ENCODE measurements at places on chromosomes 5 and 9. TPM values are rescaled to one million over a fixed set of nuclear protein-coding genes. Genes with fewer than 3 reads are reported as not detected.
A peak's percentile ranks its signal among the peaks of the same experiment; 100 is the strongest.

GRCh38 chr9:121820286-121821005 lies 169.0 kb downstream of the DAB2IP start:
- no peak for DNase-seq

DNA sequence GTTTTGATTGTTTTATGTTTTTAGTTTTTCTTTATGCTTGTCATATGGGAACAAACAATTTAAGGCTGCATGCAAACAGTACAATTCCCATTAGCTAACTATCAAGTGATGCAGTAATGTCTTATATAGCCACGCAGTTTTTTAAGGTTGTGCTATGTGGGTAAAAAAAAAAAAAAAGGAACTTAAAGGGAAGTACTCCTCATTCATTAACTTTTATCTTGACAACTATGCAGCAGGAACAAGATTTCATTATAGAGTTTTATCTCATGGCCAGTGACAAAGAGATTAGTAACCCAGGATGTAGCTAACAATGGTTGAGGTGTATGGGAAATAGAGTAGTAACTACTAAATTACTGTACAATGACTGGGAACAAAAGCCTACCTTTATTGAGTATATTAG lies 1008.2 kb upstream of the CDH9 start:
- no peak for DNase-seq

Gene SMIM33
- not detected for total RNA-seq

- DNase-seq: no peak
These were observed 30.9 kb downstream of the GRAMD2B start for GRCh38 chr5:126454081-126454480.

Gene CA9
- 0.73 TPM for total RNA-seq

DNA sequence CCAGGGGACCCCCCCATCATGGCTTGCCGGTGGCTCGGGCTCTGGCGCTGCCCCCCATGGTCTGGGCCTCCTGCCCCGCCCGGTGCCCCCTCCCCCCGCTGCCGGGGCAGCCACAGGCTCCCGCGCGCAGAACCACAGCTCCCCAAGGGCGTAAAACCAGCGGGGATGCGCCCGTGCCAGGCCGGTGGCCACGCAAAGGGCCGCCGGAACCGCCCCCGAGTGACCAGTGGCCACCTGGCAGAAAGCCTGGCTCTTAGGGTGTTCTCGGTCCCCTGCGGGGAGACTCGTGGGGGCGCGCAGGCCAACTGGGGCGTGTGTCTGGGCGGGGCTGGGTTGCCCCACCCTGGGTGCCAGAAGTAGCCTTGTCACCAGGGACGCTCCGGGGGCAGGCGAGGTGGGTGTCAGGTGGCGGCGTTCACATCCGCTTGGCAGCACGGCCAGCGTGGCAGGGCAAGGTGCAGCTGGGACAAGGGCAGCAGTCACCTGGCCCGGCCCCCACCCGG lies 515 bp upstream of the AGPAT2 start:
- peak; percentile 71 for DNase-seq

GRCh38 chr5:83846624-83847350 lies 126.1 kb upstream of the HAPLN1 start:
- no peak for DNase-seq

- DNase-seq: no peak
These were observed 10.0 kb upstream of the SLC34A1 start for GRCh38 chr5:177374211-177374610.

Gene SLC25A2
- not detected for total RNA-seq

DNA sequence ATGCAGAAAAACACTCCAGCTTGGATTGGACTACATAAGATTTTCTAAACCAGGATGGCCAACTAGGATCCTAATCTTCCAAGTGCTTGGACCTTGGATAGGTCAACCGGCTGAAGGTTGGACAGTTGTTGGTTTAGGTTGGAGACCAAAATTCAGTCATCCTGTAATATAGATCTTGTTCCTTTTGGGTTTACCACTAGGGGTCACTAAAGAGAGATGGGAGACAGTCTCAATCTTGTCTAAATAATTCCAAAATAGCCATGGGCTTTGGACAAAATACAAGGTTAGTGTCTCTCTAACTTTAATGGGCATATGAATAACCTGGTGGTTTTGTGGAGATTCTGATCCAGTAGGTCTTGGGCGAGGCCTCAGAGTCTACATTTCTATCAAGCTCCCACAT lies 148.7 kb upstream of the ERCC6L2 start:
- DNase-seq: peak; percentile 15

DNA sequence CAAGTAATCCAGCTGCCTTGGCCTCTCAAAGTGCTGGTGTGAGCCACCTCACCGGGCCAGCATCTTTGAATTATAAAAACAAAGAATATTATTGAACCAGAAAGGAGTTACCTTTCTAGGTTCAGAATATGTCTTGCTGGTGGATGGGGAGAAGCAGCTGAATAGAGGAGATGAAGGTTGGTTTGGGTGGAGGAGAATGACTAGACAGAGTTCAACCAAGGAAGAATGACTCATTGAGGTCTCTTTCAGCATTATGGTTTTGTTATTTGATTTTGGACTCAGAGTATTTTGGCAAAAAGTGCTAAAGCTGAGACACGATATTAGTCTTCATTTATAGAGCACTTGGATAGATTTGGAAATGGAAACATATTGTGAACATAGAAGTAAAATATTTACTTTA lies 75.2 kb upstream of the MPDZ start:
- DNase-seq: no peak

Gene C6
- 0.51 TPM for total RNA-seq

DNA sequence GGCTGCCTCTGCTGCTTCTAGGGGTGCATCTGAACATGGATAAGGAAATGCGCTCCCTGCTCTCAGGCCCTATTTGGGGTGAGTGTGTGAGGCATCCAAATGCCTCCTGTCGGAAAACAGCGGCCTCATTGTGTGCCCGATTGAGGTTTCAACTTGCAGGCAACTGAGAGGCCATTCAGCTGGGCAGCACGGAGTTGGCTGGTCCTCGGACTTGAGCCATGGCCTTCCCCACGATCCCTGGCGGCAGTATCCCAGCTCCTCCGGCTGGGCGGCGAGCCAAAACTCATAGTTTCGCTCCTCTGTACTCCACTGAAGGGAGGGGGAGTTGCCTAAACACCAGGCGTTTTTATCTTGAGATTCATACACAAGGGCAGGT lies 597.3 kb upstream of the SGCD start:
- no peak for DNase-seq

Gene OR1Q1
- total RNA-seq: not detected

Gene NEUROG1
- not detected for total RNA-seq

Gene ADAMTS13
- not detected for total RNA-seq

GRCh38 chr9:132099741-132100407 lies 20.2 kb upstream of the MED27 start:
- no peak for DNase-seq

DNA sequence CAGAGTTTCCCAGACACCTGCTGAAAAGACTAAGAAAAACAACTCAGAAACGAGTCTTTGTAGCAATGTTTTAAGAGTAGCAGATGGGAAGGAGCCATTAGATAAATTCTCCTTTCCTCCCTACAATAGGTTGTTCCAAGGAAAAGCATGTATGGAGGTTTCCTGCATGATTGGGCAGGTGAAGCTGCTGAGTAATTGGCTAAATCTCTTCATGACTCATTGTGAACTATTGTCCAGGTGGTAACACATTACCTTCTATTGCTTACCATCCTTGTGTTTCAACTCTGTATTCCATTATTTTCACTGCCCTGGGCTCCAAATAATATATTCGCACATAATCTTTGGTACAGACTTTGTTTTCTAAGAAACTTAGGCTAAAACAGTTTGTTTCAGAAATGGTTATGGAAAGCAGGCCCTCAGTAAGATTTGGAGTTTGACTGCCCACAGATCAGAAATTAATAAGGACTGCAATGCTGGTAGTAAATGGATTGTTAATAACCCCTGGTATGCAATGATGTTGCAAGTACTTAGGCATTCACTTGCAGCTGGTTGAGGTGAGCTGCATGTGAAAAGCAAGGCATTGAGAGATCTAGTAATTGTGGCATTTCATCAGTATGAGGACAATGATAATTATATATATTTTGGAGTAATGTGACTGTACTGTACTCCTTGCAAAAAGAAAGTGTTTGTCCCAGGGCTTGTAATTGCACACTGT lies 281.4 kb upstream of the VLDLR start:
- no peak for DNase-seq

Gene CTNND2
- 0.35 TPM for total RNA-seq

GRCh38 chr9:101791533-101791932 lies 53.1 kb upstream of the GRIN3A start:
- DNase-seq: no peak

Gene DRD1
- not detected for total RNA-seq

GRCh38 chr9:129239946-129240490 lies 62.0 kb upstream of the IER5L start:
- no peak for DNase-seq

Gene PRR16
- total RNA-seq: 4.9 TPM

GRCh38 chr5:50886657-50887345 lies 220.4 kb downstream of the PARP8 start:
- DNase-seq: no peak

- DNase-seq: no peak
These were observed 33.3 kb downstream of the FBXL7 start for GRCh38 chr5:15533129-15533893.

Gene FAM221B
- total RNA-seq: not detected

GRCh38 chr5:37501152-37501551 lies 122.0 kb downstream of the WDR70 start:
- no peak for DNase-seq

DNA sequence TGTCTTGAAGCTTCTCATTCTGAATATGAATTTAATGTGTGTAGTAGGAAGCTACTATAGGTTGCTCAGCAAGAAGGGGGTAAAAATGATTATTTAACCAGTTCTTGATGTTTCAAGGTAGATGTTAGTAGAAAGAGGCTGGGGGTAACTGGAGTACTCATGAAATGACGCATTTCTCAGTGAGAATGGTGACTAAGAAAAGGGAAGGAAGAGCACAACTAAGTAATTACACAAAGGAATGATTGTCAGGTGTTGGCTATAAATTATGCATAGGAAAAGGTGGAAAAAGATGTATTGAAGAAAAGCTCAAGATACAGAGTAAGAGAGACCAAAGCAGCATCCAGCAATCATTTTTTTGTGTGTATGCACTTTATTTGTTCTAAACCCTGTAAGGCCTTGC lies 1.4 kb upstream of the PSIP1 start:
- DNase-seq: no peak

GRCh38 chr9:24552526-24553182 lies 7.0 kb upstream of the IZUMO3 start:
- DNase-seq: no peak

Gene RAB3C
- total RNA-seq: not detected

DNA sequence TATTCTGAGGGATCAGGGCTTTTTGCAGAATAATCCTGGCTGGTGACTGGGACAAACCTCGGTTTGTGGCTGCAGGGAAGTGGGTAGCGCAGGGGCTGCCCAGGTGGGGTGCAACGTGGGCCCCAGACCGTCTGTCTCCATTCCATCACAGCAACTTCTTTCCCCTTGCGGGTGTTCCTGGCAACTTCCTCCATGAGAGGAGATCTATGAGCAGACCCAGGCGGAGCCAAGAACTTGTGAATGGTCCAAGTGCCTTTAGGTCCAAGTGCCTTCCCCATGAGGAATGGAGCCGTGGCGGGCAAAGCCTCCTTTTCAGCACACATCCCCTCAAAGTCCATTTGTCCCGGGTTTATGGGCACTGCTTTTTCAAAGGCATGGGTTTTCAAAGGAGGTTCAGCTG lies 136.5 kb downstream of the PHF2 start:
- no peak for DNase-seq

GRCh38 chr5:93756372-93756771 lies 15.0 kb upstream of the POU5F2 start:
- no peak for DNase-seq

DNA sequence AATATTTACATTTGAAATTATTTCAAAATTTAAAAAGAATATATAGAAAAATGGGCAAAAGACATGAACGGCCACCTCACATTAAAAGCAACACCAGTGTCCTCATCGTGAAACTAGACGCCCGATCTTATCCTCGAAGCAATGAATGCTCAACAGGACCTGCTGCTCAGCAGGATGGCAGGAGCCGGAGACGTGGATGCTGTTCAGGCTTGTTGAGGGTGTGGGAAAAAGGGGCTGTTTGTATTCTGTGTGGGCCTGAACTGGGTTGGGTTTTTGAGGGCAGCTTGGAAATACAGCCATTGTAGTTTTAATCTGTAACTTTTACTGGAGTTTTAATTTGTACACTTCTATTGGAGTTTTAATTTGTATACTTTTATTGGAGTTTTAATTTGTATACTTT lies 20.3 kb downstream of the EXOC3 start:
- DNase-seq: no peak

Gene CDX1
- not detected for total RNA-seq

GRCh38 chr5:165497707-165498106 lies 1992.3 kb downstream of the MAT2B start:
- peak; percentile 5 for DNase-seq

- no peak for DNase-seq
These were observed 2.5 kb upstream of the SLC25A48 start for GRCh38 chr5:135831851-135832555.

DNA sequence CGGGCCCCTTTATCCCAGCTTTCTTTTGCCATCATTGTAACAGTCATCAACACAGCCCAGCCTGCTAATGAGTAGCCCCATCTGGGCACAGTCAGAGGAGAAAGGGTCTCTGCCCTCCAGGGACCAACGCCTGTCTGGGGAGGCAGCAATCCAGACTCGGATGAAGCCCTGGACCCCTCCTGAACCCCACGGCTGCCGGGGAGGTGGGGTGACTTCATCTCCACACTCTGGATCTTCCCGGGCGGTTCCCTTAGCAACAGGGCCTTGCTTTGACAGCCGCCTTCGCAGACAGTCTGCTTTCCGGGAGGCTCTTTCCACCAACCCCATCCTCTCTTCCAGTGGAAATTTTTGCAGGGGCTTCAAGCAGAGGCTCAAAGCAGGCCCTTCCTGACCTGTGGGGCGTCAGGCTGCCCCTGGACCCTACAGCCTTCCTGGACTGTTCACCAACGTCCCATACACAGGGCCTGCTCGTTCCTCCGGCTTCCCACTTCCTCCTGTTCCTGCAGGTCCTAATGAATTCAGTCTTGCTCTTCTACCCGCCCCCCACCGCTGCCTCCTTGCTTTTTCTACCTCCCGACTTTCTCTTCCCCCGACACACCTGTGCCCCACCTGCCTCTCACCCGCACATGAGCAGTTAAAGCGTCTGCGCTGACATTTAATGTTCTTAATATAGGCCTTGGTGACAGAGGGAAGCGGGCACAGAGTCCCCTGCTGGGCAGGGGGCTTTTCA lies 161.7 kb upstream of the MVB12B start:
- DNase-seq: no peak

DNA sequence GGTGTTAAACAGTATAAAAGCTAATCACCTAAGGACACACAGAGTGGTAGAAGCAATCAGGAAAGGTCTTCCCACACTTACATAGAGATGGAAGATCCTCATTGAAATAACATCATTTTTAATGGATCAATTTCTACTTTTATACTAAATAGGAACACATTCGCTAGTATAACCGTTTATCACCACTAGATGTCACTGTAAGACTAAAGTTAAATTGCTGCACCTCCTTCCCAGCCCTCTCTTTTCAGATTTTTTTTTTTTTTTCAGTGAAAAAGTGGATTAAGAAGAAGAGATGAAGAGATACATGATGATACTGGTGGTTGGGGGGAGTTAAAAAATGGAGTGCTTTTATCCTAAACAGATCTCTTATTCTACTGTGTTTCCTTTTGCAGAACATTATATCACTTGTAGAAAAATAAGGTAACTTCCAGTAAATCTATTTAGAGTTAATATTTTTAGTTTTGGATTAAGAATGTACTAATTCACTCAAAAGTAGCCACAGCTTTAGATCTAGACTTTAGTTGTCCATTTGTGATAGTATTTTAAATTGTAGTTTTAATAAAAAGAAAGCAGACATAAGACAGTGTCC lies 116.9 kb upstream of the ARRDC3 start:
- DNase-seq: peak; percentile 41
